Cardiac fibroblast (primary cell): ENCODE measurements at places on chromosomes 1 and 21.

- no peak for DNase-seq
Observed at GRCh38 chr1:221644145-221644448, 97.8 kb downstream of the DUSP10 start.

GRCh38 chr1:44566281-44567046 is 107.8 kb downstream of the TMEM53 start:
- no peak for DNase-seq

- DNase-seq = no peak
Observed at GRCh38 chr1:72010094-72010431, 272.3 kb downstream of the NEGR1 start.

DNA sequence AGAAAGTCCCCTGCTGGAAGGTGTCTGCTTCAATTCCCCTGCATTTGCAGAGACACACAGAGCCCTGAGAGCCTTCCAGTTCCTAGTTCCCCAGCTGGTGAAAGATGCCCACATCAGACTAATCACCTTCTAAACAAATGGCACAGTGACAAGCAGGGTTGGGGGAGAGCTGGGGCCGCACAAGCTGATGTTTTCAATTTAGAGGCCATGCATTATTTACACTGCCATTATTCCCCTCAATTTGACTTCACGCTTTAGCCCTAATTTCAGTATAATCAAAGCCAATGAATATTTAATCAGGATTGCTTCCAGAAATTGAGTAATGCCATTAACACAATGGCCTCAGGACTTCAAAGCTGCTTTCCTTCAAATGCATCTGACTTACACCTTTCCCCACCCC is 81.5 kb downstream of the BEND5 start:
- no peak for DNase-seq

GRCh38 chr1:181926697-181927096 is 134.8 kb downstream of the ZNF648 start:
- no peak for DNase-seq

- no peak for DNase-seq
Observed at GRCh38 chr1:26181586-26182382, 4.5 kb downstream of the CNKSR1 start.

DNA sequence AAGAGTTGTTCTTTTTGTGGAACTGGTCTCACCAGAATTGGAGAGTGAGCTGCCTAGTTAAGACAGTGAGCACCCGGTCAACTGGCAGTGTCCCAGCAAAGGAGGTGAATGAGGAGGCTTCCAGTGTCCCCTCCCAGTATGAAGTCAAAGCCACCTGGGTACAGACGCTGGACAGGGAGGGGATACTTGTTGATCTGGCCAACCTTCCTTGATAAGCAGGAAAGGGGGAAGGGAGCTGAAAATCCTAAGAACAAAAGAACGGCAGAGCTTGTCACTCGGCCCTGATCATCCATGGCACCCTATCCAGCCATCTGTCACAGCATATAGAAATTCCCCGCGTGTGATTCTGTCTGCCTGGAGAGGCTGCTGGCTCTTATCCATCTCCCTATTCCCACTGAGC is 91.5 kb downstream of the SSBP3 start:
- DNase-seq = no peak

DNA sequence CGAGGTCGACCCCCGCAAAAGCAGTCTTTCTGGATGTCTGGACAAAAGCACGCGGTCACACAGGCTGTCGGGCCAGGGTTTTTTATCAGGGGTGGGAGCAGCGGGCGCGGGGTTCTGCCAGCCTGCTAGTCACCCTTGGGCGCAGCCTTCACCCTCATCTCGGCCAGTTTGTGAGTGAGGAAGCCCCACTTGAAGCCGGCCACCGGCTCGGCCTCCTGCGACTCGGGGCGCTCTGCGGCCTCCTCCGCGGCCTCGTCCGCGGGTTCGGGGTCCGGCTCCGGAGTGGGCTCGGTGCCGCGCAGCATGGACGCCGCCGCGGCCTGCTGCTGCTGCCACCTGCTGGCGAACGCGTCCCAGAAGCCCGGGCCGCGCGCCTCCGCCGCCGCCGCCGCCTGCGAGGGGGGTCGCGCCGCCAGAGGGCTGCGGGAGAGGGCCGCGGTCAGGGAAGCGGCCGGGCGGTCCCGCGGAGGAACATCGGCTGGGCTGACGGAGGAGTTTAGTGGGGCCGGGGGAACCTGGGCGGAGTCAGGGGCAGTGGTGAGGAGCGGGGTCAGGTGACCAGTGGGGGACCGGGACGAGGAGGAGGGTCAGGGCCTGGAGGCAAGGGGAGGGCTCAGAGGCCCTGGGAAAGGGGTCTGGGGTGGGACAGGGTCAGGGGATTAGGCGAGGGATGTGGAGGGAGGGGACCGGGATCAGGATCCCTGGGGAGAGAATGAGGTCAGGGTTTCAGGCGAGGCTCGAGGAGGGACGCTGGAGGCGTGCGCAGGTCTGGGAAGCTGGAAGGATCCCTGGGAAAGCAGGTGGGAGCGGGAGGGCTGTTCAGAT is 4.5 kb downstream of the C1orf232 start:
- peak; percentile 31 for DNase-seq
